ENCODE measurements at places on chromosomes 2 and 18. TPM values are rescaled to one million over a fixed set of nuclear protein-coding genes. Genes with fewer than 3 reads are reported as not detected.

DNA sequence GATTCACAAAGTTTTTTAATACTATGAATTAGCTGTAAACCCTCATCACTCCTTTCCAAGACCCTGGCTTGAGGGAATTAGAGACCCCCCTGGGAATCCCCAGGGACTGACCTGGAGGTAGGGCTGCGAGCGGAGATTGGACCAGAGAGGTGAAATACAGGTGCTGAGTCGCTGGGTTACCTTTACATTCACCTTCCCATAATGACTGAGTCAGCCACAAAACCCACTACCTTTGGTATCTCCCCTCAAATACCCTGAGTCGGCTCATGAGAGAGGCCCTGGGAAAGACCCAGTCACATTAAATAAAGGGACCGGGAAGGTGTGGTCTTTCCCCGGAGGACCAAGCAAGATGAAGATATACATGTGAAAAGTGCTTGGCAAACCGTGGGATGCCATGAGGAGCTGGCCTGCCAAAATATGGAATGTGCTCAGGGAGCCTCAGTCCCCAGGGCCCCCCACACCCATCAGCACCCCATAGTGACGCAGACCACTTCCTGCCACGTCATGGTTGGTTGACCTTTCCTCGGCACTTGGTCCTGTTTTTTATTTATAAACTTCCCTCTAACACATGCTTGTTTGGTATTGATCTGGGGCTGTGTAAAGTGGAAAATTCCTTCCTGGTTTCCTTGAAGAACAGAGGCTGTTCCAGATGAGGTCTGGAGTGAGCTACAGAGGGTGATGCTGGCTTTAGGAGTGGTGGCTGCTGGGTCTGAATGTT, 51.4 kb downstream of the IL1RL2 start:
- peak; percentile 45 for DNase-seq

DNA sequence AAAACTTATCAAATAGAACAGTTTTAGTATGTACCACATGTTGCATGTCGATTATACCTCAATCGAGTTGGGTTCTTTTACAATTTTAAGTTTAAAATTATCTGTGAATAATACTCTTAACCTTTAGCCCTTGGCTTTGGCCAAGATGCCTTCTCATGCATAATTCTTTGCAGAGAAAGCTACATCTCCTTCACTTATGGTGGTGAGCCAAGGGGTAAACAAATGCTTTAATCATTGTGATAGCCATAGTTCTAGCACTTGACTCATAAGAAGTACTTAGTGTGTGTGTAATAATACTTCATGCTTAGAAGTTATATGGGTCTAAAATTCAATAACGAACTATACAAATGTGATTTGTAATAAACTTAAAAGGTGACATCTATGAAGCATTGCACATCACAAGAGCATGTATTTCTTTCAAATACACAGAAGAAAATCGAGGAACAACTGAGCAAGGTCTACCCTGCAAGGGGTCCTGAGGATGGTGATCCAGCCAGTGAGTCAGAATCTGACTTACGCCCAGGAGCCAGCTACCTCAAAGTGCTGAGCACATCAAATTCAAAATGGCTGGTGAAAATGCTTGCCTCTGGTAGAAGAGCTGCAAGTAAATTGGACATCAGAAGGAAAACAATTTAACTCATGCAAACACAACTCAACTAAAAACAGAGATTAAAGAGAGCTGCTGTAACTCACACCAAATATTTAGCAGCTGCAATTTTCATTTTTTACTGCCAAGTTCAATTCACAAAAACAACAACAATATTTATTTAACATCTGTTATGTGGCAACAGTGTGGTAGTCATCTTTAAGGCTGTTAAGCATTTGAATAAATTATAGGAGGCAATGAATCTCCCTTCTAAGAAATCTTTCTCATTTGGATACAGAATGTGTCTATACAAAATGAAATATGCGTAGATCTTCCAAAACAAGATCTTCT, 23.8 kb upstream of the TTC39C start:
- no peak for DNase-seq

GRCh38 chr2:240601061-240601830, 14.7 kb downstream of the CAPN10 start:
- DNase-seq, result no peak

Gene RUFY4
- total RNA-seq, result not detected

GRCh38 chr2:42142547-42143184, 26.5 kb upstream of the EML4 start:
- DNase-seq, result no peak

DNA sequence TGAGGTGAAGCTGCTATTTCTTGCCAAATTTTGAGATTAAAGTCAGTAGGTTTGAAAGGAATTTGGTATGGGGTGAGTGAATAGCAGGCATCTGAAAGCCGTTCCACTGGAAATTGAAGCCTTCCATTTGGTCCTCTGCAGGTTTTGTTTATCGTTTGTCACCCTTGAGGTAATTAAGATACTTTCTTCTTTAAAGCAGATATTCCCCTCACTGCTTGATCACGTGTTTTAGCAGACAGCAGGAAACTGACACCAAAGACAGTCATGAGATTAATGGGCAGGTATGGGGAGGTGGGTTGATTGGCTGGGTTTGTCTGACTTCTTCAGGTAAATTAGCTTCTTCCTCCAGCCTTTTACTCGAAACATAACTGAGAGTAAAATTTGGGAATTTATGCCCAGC, 10.7 kb downstream of the LPIN1 start:
- DNase-seq, result no peak

GRCh38 chr2:128399256-128399655, 80.6 kb upstream of the HS6ST1 start:
- DNase-seq, result no peak

Gene GAD1
- total RNA-seq, result 9.9 TPM

All from A172 (cell line).